ENCODE measurements at places on chromosomes 13 and 19. TPM values are rescaled to one million over a fixed set of nuclear protein-coding genes. Genes with fewer than 3 reads are reported as not detected.

DNA sequence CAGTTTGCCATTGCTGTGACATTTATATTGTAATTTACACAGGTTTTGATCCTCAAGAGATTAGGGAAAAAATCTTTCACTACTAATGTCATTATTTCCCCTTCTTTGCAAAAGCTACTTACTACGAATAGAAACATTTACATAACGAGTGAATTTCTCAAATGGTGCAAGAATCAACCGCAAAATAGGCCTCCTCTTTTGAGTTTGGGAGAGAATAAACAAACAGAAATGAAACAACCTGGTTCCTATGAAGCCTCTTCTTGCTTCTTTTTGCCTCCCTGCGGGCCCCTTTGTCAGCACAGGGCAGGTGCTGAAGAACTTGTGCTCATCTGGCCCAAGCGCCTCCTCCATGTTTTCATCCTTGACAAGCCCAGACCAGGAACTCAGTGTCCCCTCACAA, 10.1 kb upstream of the GJA3 start:
- no peaks in the 10 kb centered on the region for H3K36me3 ChIP-seq
- no peak overlapping the region for H3K27ac ChIP-seq
- peaks cover 14% of the 10 kb centered on the region for H3K4me1 ChIP-seq
- no peak overlapping the region for H3K4me3 ChIP-seq

LGALS7 gene
- total RNA-seq = not detected

ZNF254 gene
- total RNA-seq = 13.0 TPM

- no peak overlapping the region for H3K4me3 ChIP-seq
- peaks cover 25% of the 10 kb centered on the region for H3K4me1 ChIP-seq
- peaks cover 4% of the 10 kb centered on the region for H3K27me3 ChIP-seq
- H3K36me3 ChIP-seq = peaks cover 4% of the 10 kb centered on the region
These were observed 647 bp upstream of the KLF12 start for GRCh38 chr13:74134777-74135325.

CD177 gene
- not detected for total RNA-seq

GRCh38 chr19:40567750-40568494, 8.8 kb upstream of the SHKBP1 start:
- H3K27me3 ChIP-seq = peaks cover 40% of the 10 kb centered on the region
- H3K36me3 ChIP-seq = no peaks in the 10 kb centered on the region
- H3K4me3 ChIP-seq = no peak overlapping the region
- no peak for DNase-seq

GRCh38 chr19:30656520-30657100, 284.4 kb downstream of the ZNF536 start:
- no peak overlapping the region for H3K27ac ChIP-seq
- no peaks in the 10 kb centered on the region for H3K36me3 ChIP-seq
- H3K4me3 ChIP-seq = no peak overlapping the region
- no peaks in the 10 kb centered on the region for H3K27me3 ChIP-seq
- no peaks in the 10 kb centered on the region for H3K4me1 ChIP-seq

DNA sequence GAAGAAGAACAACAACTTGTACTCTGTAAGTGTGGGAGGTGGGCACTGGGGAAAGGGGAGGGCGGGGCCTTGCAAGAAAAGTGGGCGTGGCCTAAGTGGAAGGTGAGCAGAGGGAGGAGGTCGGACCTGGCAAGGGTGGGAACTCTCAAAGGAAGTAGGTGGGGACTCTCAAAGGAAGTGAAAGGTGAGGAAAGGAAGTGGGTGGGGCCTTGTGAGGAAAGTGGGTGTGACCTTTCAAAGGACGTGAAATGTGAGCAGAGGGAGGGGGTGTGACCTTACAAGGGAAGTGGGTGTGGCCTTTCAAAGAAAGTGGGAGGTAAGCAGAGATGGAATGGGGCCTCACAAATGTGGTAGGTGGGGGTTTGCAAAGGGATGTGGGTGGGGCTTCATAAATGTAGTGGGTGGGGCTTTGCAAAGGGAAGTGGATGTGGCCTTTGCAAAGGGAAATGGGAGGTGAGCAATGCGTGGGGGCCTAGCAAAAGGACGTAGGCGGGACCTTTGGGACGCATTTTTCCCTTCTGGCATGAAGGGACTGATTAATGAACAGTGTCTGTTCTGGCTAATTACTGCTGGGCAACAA, 25.9 kb downstream of the ACSBG2 start:
- H3K27me3 ChIP-seq = no peaks in the 10 kb centered on the region
- DNase-seq = peak; percentile 93
- H3K4me3 ChIP-seq = no peak overlapping the region

- peaks cover 5% of the 10 kb centered on the region for H3K36me3 ChIP-seq
- DNase-seq = no peak
- no peak overlapping the region for H3K27ac ChIP-seq
These were observed 11.4 kb downstream of the SBNO2 start for GRCh38 chr19:1162404-1163282.

GRCh38 chr19:41023193-41023592, 32.1 kb downstream of the CYP2B6 start:
- H3K4me3 ChIP-seq = no peak overlapping the region
- no peaks in the 10 kb centered on the region for H3K36me3 ChIP-seq
- no peaks in the 10 kb centered on the region for H3K4me1 ChIP-seq
- no peak for DNase-seq

DNA sequence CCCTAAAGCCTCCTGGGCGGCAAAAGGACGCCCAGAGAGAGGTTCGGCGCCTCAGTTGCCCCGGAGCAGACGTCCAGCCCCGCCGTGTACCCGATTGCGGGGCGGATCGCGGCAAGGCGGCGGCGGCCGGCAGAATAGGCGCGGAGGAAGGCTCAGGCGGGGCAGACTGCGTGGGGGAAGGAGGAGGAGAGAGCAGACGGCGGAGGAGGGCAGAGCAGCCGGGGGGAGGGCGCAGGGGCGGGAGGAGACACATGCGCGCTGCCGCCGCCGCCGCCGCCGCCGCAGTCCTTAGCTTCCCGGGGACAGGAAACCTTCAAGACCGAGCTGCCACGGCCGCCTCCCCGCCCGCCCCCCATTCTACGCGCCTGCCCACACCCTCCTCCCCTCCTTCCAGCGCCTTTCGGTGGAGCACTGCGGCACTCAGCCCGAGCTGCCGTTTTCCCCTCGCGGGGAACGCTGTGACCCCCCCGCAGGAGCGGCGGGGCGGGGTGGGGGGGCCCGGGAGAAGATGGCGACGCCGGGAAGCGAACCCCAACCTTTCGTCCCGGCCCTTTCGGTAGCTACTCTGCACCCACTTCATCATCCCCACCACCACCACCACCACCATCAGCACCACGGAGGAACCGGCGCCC, at the start of gene LRCH1:
Gene LRCH1, plus strand, starts transcription at position 282 of the 632 bp plus-strand sequence. Its CDS starts 227 bp downstream, at position 509.
- H3K4me3 ChIP-seq = peak within 1 kb of the TSS; percentile 95
- peak within 1 kb of the TSS; percentile 88 for H3K27ac ChIP-seq
- H3K4me1 ChIP-seq = peaks cover 41% of the 10 kb centered on the region

GRCh38 chr13:101584331-101584730, 131.9 kb downstream of the ITGBL1 start:
- H3K27me3 ChIP-seq = peaks cover 4% of the 10 kb centered on the region
- no peaks in the 10 kb centered on the region for H3K36me3 ChIP-seq
- DNase-seq = no peak
- H3K4me1 ChIP-seq = no peaks in the 10 kb centered on the region

GAPDHS gene
- total RNA-seq = not detected

LILRA1 gene
- total RNA-seq = not detected

GRCh38 chr13:40315416-40316064, 350.9 kb downstream of the FOXO1 start:
- peaks cover 3% of the 10 kb centered on the region for H3K36me3 ChIP-seq
- peak overlapping the region; percentile 48 for H3K27ac ChIP-seq
- H3K4me3 ChIP-seq = peak overlapping the region; percentile 57
- peak; percentile 60 for DNase-seq

DNA sequence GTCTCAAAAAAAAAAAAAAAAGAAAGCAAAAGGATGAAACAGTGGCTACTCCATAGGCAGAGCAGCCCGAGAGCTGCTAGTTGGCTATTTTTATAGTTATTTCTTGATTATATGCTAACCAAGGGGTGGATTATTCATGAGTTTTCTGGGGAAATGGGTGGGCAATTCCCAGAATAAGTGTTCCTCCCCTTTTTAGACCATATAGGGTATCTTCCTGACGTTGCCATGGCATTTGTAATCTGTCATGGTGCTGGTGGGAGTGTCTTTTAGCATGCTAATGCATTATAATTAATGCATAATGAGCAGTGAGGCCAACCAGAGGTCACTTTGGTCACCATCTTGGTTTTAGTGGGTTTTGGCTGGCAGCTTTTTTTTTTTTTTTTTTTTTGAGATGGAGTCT, 25.4 kb upstream of the OR10H1 start:
- no peak for DNase-seq
- H3K4me1 ChIP-seq = peaks cover 57% of the 10 kb centered on the region
- no peaks in the 10 kb centered on the region for H3K27me3 ChIP-seq
- no peak overlapping the region for H3K4me3 ChIP-seq
- H3K36me3 ChIP-seq = peaks cover 2% of the 10 kb centered on the region
- H3K27ac ChIP-seq = no peak overlapping the region

DNA sequence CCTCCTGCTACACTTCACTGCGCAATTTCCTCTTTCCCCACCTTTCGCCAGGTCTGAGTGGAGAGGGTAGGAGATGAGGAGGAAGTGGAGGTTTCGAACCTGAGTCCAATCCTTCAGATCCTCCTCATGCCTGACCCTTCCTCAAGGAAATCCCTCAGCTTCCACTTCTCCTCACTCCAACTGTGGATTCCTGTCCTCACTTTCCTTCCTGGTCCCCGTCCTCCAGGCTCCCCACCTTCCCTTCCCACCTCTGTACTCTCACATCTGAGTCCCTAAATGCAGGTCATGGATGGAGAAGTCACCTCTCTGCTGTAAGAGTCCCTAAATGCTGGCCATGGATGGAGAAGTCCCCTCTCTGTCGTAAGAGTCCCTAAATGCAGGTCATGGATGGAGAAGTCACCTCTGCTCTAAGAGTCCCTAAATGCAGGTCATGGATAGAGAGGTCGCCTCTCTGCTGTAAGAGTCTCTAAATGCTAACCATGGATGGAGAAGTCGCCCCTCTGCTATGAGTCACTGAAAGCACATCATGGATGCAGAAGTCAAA, 3.1 kb downstream of the TMEM86B start:
- H3K4me1 ChIP-seq = no peaks in the 10 kb centered on the region
- peaks cover 52% of the 10 kb centered on the region for H3K36me3 ChIP-seq
- no peak overlapping the region for H3K4me3 ChIP-seq
- no peaks in the 10 kb centered on the region for H3K27me3 ChIP-seq
- H3K27ac ChIP-seq = no peak overlapping the region
- no peak for DNase-seq

DNA sequence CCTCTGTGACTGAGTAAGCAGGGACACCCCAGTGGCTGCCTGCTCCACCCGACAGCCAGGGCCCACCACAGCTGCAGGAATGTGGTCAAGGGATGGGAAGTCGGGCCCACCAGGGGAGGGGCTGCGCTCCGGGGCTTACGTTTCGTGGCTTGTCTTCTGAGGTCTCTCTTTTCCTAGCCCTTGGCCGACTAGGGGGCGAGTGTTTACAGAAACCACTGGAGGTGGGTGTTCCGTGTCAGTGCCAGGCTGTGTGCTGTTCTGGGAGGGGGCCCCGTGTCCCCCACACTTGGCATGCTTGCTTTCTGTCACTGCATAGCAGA, 4.5 kb downstream of the ADAT3 start:
- peak overlapping the region; percentile 43 for H3K27ac ChIP-seq
- DNase-seq = no peak
- no peaks in the 10 kb centered on the region for H3K27me3 ChIP-seq
- peaks cover 13% of the 10 kb centered on the region for H3K36me3 ChIP-seq
- H3K4me1 ChIP-seq = peaks cover 33% of the 10 kb centered on the region

KLK11 gene
- not detected for total RNA-seq

DNA sequence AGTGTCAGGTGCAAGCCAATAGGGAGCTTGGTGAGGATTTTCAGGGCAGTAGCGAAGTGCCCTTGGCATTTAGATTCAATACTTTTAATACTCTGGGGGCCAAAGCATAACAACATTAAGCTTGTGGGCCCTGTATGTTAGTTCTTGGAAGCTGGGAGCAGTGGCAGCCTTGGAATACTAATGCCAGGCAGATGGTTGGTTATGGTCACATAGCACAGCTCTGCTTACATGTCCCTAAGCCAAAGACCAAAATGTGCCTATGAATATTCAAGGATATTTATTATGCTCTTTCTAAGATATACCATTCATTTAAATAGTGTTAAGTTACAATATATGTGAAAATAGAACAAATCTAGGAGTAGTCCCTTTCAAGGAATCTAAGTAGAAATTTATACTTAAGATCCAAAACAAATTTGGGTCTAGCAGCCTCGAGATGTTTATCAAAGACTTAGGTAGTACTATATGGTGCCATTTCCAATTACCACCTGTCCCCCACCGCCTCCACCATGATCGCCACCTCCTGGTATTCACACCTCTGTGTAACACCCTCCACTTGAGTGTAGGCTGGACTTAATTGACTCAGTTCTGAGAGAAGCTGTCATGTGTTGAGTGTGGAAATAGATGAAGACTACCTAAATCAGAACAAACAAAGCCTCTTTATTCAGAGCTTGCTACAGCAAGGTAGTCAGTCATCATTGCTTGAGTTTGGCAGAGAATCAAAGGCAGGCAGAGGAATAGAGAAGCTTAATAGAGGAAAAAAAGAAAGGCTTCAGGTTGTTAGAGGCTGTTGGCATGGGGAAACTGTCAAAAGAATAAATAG, 261.0 kb downstream of the GPC5 start:
- H3K4me3 ChIP-seq = no peak overlapping the region
- H3K4me1 ChIP-seq = no peaks in the 10 kb centered on the region
- H3K27ac ChIP-seq = no peak overlapping the region
- no peaks in the 10 kb centered on the region for H3K36me3 ChIP-seq
- no peak for DNase-seq
- no peaks in the 10 kb centered on the region for H3K27me3 ChIP-seq

IL4I1 gene
- 1.6 TPM for total RNA-seq

- H3K27me3 ChIP-seq = no peaks in the 10 kb centered on the region
- no peaks in the 10 kb centered on the region for H3K4me1 ChIP-seq
- H3K4me3 ChIP-seq = no peak overlapping the region
- H3K36me3 ChIP-seq = no peaks in the 10 kb centered on the region
- no peak for DNase-seq
These were observed 13.3 kb downstream of the VSTM2B start for GRCh38 chr19:29539131-29539530.

DNA sequence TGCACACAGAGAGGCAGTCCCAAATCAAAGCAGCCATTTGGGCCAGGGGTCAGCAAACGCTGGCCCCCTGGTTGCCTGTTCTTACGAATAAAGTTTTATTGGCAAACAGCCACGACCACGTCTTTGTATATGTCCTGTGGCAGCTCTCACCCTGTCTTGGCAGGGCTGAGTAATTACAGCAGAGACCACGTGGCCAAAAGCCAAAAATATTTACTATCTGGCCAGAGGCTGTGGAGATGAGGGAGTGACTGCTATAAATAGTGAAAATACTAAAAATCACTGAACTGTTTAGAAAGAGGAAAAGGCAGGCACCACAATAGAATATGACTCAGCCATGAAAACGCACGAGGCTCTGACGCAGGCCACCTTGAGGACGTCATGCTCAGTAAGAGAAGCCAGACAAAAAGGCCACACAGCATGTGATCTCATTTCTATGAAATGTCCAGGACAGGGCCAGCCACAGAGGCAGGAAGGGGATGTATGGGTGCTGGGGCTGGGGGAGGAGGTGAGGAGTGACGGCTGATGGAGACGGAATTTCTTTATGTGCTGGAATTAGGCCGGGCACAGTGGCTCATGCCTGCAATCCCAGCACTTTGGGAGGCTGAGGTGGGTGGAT, 29.4 kb downstream of the SMIM24 start:
- no peak overlapping the region for H3K4me3 ChIP-seq
- peaks cover 2% of the 10 kb centered on the region for H3K36me3 ChIP-seq
- peaks cover 5% of the 10 kb centered on the region for H3K4me1 ChIP-seq
- peak overlapping the region; percentile 26 for H3K27ac ChIP-seq
